Mucosa of descending colon (tissue), 3 donors: ENCODE measurements at places on chromosomes 5 and 9.

DNA sequence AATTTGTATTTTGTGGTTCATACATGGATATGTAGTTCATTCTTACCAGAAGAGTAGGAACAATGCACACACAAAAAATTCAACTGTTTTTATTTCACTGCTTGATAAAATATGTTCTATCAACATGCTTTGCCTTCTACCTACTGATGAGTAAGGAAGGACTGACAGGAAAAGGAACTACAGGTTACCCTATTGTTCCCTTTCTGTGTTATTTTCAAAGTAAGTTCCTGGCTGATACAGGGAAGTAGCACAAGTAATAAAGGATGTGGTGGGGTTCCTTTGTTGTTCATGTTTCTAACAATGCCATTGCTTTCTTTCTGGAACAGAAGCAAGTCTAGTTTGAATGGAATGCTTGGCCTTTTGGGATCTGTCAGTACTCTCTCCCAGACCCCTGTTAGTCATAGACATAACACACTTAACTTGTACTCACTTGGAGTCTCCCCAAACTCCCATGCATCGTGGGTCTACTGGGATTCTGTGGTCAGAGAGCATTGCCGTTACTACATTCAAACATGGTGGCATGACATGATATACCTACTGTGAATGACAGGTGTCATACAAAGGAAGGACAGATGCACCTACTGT lies 20.2 kb upstream of the ALDOB start:
- no peak for DNase-seq

DNA sequence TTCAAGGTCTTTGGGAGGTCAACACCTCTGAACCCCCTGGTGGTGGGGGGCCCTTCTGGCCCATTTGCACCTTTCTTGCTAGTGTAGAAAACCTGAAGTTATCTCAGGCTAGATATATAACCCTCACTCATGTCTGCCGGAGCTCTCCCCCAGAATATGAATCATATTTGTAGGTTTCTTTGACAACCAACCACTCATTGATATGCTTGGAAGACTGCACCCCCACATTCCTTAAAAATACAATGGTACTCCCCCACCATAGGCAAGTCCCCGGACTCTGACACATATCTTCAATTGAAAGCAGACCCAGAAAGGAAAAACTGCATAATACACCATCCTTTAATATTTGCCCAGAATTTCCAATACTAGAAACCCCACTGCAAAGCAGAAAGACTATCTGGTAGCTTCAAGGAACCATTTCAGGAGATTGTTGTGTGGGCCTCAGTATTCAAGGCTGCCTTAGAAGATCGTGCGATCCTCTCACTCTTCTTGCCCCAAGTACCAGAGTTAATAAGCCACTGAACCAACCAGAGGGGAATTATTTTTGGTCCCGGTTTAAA lies 978 bp upstream of the UBE2B start:
- no peak for DNase-seq

GRCh38 chr5:107670932-107671741 lies at the start of gene EFNA5:
TSS of gene EFNA5 (minus strand) at chr5:107670937.
- DNase-seq: peak; percentile 71

- no peak for DNase-seq
Observed at GRCh38 chr9:16551692-16552091, 318.8 kb downstream of the BNC2 start.

DNA sequence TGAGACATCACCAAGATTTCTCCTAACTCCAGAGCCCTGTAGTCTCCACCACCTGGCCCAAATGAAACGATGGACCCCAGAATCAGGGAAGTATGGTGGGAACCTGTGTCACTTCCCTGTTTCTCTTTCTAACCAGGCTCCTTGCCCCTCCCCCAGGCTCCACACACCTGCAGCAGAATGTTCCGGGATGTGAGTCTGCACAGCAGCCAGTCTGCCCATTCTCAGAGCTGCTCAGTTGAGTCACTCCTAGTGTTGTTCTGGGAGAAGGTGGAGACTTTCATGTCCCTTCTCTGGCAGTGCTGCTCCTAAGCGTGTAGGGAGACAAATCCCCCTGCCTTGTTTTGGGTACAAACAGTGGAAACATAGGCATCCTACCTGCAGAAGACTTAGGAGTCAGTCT lies 76.0 kb upstream of the XPA start:
- peak; percentile 31 for DNase-seq

DNA sequence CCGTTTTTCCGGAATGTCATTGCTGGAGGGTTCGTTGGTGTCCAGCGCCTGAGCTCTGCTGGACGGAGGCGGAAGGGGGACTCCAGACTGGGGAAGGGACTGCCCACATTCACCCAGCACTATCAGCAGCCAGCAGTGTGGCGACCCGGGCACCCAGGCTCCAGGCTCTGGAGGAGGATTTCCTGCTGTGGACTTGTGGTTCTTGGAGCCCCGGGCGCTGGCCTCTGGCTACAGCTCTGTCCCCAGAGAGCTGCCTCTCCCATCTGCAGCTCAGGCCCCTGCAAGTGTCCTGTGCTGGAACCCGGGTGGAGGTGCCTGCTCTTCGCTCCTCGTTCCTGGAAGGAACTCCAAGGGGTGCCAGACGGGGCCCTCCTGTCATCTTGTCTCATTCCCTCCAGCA lies 152.6 kb downstream of the RGS3 start:
- DNase-seq: no peak

GRCh38 chr5:133347039-133347438 lies 265.3 kb downstream of the FSTL4 start:
- no peak for DNase-seq

- DNase-seq: no peak
Observed at GRCh38 chr5:34517249-34517648, 138.9 kb upstream of the RAI14 start.

- DNase-seq: no peak
Observed at GRCh38 chr5:112787261-112787660, 49.6 kb downstream of the APC start.

GRCh38 chr5:75460942-75461610 lies 50.4 kb downstream of the CERT1 start:
- DNase-seq: no peak

DNA sequence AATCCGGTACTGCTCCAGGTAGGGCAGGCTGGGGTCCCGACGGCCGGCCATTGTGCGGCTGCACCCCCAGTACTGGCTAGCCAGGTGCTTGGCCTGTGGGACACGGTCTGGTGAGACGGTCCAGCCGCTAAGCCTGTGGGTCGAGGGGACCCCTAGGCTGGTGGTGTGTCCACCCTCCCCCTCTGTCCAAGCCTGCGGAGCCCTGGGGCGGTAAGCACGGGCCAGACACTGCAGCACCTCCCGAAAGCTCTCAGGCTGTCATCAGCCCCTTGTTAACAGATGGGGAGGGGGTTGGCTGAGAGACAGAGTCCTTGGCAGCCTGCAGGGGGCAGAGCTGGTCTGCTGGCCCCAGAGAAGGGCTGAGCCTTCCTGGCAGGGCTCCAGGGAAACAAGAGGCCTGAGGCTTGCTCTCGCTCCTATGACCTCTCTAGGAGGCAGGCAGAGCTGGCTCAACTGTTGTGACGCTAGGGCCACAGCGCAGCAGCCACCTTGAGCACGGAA lies 11.8 kb upstream of the MRNIP start:
- DNase-seq: peak; percentile 31

- no peak for DNase-seq
Observed at GRCh38 chr5:10975945-10976344, 214.9 kb upstream of the DAP start.

- DNase-seq: no peak
Observed at GRCh38 chr5:59037041-59037440, 454.2 kb downstream of the RAB3C start.

- no peak for DNase-seq
Observed at GRCh38 chr5:115402822-115403577, 106.5 kb upstream of the CCDC112 start.

DNA sequence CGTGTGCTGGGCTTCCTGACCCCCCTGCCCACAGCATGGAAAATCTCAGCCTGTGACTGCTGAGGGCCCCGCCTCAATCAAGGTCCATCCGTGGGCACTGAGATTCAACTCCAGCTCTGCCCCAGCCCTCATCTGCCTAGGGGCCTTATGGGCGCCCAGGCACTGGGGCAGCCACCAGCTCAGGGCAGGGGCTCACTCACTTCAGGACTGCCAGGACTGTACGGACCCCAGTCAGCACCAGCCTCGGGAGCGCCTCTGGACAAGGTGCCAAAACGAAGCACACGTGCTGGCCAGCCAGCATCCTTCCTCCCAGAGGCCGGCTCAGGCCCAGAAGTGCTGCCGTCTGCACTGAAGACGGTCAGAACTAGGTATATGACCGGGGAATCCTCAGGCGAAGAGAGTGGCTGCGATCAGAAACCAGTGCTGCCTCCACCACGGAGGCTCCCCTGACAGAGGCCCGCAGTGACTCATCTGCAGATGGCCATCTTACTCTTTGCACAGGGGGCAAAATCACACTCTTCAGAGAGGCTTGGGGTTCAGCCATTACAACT lies 19.6 kb downstream of the CLPTM1L start:
- DNase-seq: no peak

DNA sequence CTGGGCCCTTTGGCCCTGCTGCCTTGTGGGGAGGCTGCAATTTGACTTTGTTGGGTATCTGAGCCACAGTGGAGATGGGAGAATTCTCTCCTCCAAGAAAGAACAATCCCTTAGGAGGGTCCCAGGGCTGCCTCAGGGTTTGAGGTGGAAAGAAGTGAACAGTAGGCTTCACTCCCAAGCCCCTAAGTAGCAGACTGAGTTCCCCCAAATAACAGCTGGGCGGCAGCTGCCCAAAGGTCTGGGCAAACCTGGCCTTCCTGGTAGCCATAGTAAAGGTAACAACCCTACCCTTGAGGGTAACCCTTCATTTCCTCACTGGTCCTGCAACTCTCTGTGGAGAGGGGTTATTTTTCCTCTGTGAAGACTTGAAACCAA lies 746 bp downstream of the RGS3 start:
- no peak for DNase-seq

GRCh38 chr9:6247266-6247665 lies 31.7 kb downstream of the IL33 start:
- DNase-seq: no peak

- DNase-seq: peak; percentile 56
Observed at GRCh38 chr5:80406980-80407734, 707 bp upstream of the ZFYVE16 start.

GRCh38 chr5:15938961-15939360 lies 240.6 kb downstream of the MARCHF11 start:
- no peak for DNase-seq

GRCh38 chr9:134502809-134503211 lies 138.8 kb upstream of the COL5A1 start:
- peak; percentile 54 for DNase-seq

DNA sequence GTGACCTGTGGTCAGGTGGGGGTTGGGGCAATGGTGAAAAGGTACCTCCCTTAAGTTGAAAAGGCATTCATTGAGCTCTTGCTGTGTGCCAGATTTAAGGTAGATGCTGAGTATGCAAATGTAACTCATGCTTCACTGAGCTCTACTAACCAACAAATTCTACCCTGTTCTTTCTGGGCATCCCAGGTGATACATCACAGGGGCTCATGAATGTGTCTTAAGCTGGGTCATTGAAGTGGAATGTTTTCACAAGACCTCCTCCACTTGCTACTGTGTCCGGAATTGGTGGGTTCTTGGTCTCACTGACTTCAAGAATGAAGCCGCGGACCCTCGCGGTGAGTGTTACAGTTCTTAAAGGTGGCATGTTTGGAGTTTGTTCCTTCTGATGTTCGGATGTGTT lies 362.8 kb upstream of the ZNF462 start:
- no peak for DNase-seq

DNA sequence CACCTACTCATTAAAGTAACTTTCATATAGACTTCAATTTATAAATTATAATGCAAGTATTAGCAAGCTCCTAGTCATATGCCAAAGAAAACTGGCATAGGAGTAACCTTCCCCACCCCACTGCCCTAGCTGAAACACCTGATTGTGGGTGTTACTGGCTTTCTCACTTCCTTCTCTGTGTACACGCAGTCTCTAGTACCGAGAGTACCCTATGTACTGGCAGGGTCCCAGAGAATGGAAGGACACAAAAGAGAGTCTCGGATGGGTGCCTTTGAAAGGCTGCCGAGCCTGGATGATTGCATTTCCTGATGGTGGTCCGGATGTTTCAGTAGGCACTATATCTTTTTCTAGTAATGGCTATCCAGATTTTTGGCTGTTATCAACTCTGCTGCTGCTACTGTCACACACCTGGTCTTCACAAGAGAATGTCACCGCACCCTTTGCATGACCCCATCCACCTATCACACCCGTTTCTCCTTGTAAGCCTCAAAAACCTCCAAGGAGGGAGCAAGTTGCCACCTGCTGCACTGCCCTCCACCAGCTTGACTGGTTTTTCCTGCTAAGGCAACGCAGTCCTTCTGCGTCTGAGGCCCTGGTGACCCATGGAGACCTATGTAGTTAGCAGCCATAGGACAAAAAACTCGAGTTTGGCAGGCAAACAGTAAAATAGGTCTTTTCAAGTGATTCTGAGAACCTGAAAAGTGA lies 53.8 kb upstream of the CLINT1 start:
- DNase-seq: peak; percentile 71

GRCh38 chr5:72456391-72457074 lies 50.7 kb downstream of the ZNF366 start:
- DNase-seq: no peak

DNA sequence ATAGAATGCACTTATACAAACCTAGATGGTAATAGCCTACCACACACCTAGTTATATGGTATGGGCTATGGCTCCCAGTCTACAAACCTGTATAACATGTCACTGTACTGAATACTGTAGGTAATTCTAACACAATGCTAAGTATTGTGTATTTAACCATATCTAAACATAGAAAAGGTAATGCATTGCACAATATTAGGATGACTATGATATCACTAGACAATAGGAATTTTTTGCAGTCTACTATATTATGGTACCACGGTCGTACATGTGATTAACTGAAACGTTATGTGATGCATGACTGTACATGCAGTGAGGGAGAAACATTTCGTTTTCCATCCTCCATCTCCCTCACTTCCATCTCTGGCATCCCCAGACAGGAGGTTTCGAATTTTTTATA lies 130.5 kb downstream of the ELAVL2 start:
- no peak for DNase-seq
